ENCODE measurements at places on chromosomes 13 and 19.

GRCh38 chr13:51093574-51093973, 17.5 kb downstream of the C13orf42 start:
- ATAC-seq: no peak

DNA sequence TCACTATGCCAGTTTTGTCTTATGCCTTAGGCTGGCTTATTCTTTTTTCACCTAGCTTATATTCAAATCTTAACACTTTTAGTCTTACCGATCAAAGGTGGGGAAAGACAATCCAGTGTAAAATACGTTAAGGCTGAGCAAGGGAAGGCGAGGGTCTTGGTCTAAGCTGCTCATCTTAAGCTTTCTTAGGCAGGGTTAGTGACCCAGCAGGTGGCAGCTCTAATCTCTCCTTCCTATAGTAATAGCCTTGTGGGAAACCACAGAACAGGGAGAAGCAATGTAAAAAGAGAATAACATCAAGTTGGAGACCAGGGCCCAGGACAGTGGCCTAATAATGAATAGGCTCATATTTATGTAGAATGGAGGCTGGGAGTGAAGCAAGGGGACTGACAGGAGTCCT, 45.9 kb downstream of the COG3 start:
- ATAC-seq: no peak

DNA sequence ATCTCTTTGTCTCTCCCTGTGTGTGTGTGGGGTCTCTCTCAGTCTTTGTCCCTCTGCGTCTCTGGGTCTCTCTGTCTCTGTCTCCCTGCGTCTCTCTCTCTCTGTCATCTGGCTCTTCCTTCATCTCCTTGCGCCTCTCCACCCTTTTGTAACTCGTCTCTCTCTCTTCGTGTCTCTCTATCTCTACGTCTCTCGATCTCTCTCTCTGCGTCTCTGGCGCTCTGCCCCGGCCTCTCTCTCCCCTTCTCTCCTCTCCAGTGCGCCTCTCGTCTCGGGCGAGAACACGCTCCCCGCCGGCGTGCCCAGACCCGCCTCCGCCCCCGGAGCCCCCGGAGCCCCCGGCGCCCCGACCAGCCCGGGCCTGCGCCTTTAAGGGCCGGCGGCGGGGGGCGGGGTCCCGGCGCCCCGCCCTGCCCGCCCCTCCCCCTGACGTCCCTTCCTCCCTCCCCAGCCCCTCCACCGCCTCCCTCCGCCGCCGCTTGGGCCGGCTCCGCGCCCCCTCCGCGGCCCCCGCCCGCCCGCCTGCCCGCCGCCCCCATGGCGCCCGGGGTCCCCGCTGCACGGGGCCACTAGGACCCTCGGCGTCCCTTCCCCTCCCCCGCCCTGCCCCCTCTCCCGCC, at the start of gene MARK4:
TSS of gene MARK4 (plus strand) at position 440 of the 620 bp plus-strand sequence. CDS start 318 bp downstream, outside the sequence.
- ATAC-seq: peak; percentile 82

GRCh38 chr13:53241891-53242348, 213.3 kb downstream of the OLFM4 start:
- no peak for ATAC-seq

DNA sequence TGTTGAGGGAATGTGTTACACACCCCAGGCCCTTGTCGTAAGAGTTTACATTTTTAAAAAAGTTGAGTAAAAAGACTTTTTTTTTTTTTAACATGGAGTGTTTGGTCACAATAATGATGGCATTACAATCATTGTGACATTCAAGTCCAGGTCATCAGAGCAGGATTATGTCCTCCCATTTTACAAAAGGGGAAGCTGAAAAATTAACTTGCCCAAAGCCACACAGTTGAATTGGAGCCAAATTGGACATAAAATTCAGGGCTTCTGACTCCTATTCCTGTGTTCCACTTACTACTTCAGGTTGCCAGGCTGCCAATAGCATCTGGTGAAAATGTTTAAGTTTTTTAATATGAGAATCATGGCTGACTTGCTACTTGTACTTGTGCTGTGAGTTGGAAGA, 49.3 kb downstream of the DLEU7 start:
- ATAC-seq: no peak

DNA sequence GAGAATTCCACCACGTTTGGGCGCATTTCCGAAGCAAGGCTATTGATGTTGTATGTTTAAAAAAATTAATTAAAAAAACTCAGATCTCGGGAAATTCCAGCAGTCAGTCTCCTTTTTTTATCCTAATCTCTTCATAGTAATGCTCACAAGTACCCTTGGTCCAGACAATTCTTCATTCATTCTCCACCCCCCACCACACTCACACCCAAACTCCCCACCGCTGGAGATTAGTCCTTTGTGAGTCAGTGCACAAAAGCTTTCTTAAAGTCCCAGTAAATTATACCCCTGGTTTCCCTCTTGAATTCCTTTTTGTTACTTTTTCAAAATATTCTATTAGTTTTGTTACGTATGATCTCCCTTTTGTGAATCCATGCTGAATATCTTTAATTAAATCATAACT, 274.6 kb downstream of the ZNF536 start:
- ATAC-seq: no peak

- ATAC-seq: no peak
Observed at GRCh38 chr13:19596960-19597361, 35.6 kb upstream of the TPTE2 start.

DNA sequence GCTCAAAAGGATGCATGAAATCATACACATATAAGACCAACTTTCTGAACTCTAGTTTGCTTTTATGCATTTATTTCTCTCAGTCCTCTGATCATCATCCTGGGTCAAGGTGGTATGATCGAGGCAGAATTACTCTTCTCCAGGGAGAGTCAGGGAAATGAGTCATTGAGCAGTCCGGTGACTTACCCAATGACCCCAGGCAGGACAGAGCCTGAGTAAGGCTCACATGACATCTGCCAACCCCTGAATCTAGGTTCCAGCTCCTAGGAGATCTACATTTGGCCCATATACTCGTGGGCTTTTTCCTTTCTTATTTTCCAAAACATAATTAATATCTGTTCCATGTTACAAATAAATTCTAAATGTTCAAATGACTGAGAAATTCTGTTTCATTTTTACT, 502.3 kb downstream of the FOXO1 start:
- ATAC-seq: peak; percentile 63

GRCh38 chr19:29277102-29277501, 64.2 kb upstream of the UQCRFS1 start:
- ATAC-seq: peak; percentile 99

- ATAC-seq: no peak
Observed at GRCh38 chr19:5719274-5719960, 529 bp downstream of the LONP1 start.

DNA sequence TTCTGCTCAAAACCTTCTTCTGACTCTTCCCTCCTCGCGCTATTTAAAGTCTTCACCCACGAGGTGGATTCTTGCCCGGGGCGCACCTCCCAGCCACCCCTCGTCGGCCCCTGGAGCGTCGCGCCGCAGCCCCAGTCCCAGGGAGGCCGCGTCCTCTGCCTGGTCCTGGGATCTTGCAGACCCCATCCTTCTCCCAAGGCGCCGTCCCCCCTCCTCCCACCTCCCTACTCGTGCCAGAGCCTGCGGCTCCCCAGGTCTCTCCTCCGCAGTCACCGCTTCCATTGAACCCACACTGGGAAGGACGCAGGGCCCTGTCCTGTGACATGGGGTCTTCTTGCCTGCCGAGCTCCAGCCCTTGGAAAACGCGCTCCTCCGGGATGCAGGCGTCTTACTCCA, 486 bp downstream of the ZNF808 start:
- no peak for ATAC-seq

GRCh38 chr19:16077984-16078758, 1.9 kb downstream of the TPM4 start:
- ATAC-seq: peak; percentile 8

DNA sequence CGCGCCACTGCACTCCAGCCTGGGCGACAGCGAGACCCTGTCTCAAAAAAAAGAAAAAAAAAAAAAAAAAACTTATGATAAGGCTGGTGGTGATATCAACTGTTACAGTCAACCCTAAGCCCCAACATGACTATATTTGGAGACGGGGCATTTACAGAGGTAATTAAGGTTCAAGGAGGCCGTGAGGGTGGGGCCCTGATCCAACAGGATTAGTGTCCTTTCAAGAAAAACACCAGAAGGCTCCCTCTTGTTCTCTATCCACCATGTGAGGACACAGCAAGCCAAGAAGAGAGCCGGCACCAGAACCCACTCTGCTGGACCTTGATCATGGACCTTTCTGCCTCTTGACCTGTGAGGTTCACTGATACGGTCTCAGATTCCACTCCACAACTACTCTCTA, 14.1 kb downstream of the MIER2 start:
- no peak for ATAC-seq
